Vein endothelial cell (primary cell): ENCODE measurements at places on chromosomes 5 and 9. TPM values are rescaled to one million over a fixed set of nuclear protein-coding genes. Genes with fewer than 3 reads are reported as not detected.

Gene ANKRD18B
- total RNA-seq: 2.0 and 5.7 TPM in 2 replicates

Gene SLC36A2
- total RNA-seq: not detected in 2 replicates

Gene ANKRD34B
- not detected in 2 replicates for total RNA-seq

Gene TSLP
- not detected in 2 replicates for total RNA-seq

Gene MOB3B
- total RNA-seq: 0.48 and 0.65 TPM in 2 replicates

Gene GCNT1
- 3.9 and 6.9 TPM in 2 replicates for total RNA-seq

Gene GFI1B
- total RNA-seq: not detected in 2 replicates

Gene PDE6A
- under 0.01 TPM in 1 of 2 replicates, not detected in the other for total RNA-seq

Gene SLC25A2
- 0.48 TPM in 1 of 2 replicates, not detected in the other for total RNA-seq

Gene PCDHGB2
- 3.2 and 4.6 TPM in 2 replicates for total RNA-seq

Gene ANKRD31
- under 0.01 and 0.10 TPM in 2 replicates for total RNA-seq
